ENCODE measurements at places on chromosomes 11 and 22. TPM values are rescaled to one million over a fixed set of nuclear protein-coding genes. Genes with fewer than 3 reads are reported as not detected.

ADAMTS8 gene
- total RNA-seq = 0.07 TPM

THRSP gene
- total RNA-seq = not detected

OR6T1 gene
- not detected for total RNA-seq

PHLDA2 gene
- 5.8 TPM for total RNA-seq

CLTCL1 gene
- 16.9 TPM for total RNA-seq

TRIM66 gene
- total RNA-seq = 13.2 TPM

CARS1 gene
- 85.3 TPM for total RNA-seq

NPAT gene
- 11.0 TPM for total RNA-seq

KIF18A gene
- 6.8 TPM for total RNA-seq

RIBC2 gene
- total RNA-seq = 0.46 TPM

TRIM29 gene
- 0.33 TPM for total RNA-seq

PKNOX2 gene
- 10.4 TPM for total RNA-seq

RPUSD4 gene
- 22.5 TPM for total RNA-seq

MS4A4A gene
- total RNA-seq = not detected

ANGPTL5 gene
- not detected for total RNA-seq

MTMR2 gene
- total RNA-seq = 52.9 TPM

ELFN2 gene
- total RNA-seq = 0.10 TPM

AP1B1 gene
- 50.6 TPM for total RNA-seq

PHF21A gene
- 21.9 TPM for total RNA-seq

HSD17B12 gene
- 108 TPM for total RNA-seq

C22orf42 gene
- not detected for total RNA-seq

SOX6 gene
- total RNA-seq = 2.5 TPM

HBE1 gene
- total RNA-seq = not detected

VWCE gene
- total RNA-seq = 1.9 TPM

RASD2 gene
- 0.65 TPM for total RNA-seq

CD6 gene
- total RNA-seq = not detected

PANX2 gene
- 2.1 TPM for total RNA-seq

OR8G5 gene
- total RNA-seq = not detected

NAALAD2 gene
- total RNA-seq = 0.46 TPM

SLC22A9 gene
- total RNA-seq = not detected

CDC42EP1 gene
- 28.5 TPM for total RNA-seq

KIRREL3 gene
- 4.6 TPM for total RNA-seq

NXPE4 gene
- total RNA-seq = not detected

TTC28 gene
- 29.3 TPM for total RNA-seq

KCTD14 gene
- 0.72 TPM for total RNA-seq

PELI3 gene
- 14.5 TPM for total RNA-seq

LRFN4 gene
- total RNA-seq = 25.0 TPM

SMIM38 gene
- 0.72 TPM for total RNA-seq

GGT5 gene
- total RNA-seq = 12.1 TPM

SVIP gene
- 2.8 TPM for total RNA-seq

MFRP gene
- not detected for total RNA-seq

FOSL1 gene
- total RNA-seq = 9.8 TPM

CCDC188 gene
- total RNA-seq = 2.7 TPM
